ENCODE measurements at places on chromosomes 2 and 18.
A peak's percentile ranks its signal among the peaks of the same experiment; 100 is the strongest.

DNA sequence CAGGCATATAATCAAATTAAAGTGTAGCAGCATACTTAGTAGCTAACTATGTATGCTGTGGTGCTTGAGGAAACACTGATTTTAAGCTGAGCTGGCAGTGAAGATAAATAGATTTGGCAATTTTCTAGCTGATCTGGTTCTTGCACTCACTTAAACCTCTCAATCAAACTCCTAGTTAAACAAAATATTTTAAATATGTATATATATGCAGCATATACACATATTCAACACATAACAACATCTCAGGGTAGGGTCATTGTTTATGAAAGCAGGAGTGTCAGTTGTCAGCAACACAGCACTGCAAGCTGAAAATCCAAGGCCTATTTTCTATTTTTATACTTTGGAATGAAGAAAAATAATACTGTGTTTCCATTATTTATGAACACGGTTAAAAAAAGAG is 10.4 kb upstream of the FSHR start:
- DNase-seq: no peak

DNA sequence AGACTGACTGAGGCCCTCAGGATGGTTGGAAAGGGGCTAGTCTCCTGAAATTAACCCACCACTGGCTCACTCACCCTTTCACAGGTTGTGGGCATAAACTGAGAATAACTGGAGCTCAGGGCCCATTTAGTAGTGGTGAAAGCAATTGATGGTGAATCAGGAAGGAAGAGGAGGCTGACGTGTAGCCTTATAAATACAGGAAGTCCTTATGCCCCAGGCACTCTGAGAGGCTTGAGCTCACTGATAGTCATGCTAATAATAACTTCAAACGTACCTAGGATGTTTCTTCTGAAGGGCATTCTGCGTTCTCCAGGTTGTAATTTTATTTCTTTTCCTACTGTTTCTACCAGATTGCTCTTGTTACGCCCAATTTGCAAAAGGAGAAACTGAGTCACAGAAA is 328.4 kb downstream of the CLIP4 start:
- no peak for DNase-seq

DNA sequence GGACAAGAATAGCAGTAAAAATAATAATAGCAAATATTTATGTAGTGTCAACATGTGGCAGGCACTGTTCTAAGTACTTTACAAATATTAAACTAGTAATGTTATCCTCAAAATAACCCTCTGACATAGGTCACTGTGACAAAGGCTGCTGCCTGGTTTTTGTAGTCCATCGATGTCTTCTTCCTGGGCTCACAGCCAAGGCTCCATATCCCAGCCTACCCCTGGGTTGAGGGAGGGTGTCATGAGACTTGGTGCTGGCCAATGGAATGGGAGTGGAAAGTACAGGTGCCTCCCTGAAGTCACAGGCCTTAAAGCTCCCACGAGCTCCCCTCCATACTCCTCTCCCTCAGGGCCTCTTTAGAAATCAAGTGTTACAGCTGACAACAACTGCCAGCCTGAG is 159.3 kb downstream of the CYRIA start:
- peak; percentile 18 for DNase-seq

DNA sequence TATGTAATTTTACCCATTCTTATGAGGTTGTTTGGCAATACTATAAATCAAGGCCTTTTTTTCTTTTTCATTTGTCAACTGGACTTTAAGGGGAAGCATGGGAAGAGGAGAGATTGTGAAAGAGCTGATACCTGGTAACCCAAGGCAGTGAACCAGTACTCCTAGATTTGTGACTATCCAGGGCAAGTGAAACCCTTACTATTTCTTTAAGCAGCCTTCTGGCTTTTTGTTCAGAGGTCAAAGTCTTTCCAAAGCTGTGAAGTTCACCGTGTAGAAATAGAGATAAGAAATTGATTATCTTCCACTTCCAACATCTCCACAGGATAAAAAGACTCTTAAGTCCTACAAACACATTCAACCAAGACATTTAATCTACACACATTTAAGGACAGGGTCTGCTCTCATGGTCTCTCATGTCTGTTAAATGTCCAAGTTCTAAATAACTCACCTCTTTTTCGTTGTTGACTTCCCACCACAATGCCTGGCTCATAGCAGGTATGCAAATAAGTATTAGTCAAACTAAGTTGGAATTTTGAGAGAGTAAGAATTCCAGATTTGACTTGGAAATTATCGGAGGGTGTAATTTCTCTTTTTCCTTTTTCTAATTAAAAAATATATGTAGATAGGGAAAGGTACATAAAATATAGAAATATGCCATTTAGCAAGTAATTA is 485.8 kb downstream of the STK39 start:
- DNase-seq: no peak

- no peak for DNase-seq
These were observed 18.3 kb upstream of the ITGA6 start for GRCh38 chr2:172409042-172409441.

DNA sequence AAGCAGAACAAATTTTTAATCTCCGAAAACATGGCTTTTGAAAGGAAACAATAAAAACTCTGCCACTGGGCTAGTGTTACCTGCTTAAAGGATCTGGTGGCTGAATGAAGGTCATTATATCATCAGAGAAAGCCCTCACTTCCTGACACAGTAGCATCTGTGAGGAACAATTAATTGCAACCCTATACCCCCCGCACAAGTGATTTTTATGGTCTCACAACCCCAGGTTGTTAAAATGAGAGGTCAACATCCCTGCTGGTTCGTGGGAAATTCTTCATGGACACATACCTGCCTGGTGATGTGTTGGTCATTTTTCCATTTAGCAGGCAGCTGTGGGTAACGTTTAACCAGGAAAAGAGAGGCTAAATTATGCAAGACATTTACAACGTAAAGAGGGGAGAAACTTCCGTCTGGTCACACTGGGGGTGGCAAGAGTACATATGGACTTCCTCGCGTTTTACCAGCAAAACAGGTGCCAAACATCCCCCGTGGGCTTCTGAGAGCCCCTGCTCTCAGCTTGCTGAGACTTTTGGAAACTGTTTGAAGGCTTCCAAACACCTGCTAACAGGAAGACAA is 29.2 kb downstream of the NIFK start:
- DNase-seq: no peak
